Parietal lobe (tissue), 2 donors: ENCODE measurements at places on chromosomes 7 and 10. TPM values are rescaled to one million over a fixed set of nuclear protein-coding genes. Genes with fewer than 3 reads are reported as not detected.

GNAT3 gene
- total RNA-seq = not detected

AKR1D1 gene
- not detected for total RNA-seq

NRCAM gene
- 170 TPM for total RNA-seq

CRTAC1 gene
- 5.0 TPM for total RNA-seq

GATA3 gene
- not detected for total RNA-seq
